ENCODE measurements at places on chromosomes 1 and 21.
A peak's percentile ranks its signal among the peaks of the same experiment; 100 is the strongest.

- DNase-seq, result no peak
These were observed 11.1 kb downstream of the TNNI3K start for GRCh38 chr1:74246315-74246714.

DNA sequence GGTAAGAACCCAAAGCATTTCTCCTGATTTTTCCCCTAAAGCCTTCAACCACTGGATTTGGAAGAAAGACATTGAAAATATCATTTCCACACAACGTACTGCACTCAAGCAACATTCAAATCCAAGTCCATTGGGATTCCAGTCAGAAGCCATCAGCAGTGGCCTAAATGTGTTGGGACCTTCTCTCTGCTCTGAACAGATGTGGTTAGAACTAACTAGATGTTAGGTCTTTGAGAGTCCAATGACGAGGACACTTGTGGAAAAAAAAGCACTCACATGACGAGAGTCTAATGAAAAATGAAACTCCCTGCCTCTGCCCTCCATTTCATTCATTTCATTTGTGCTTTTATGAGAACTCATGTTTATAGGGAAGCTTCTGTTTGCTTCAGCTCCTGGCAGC lies 382.3 kb downstream of the SIPA1L2 start:
- DNase-seq, result no peak

GRCh38 chr1:180112984-180113647 lies 41.6 kb upstream of the QSOX1 start:
- no peak for DNase-seq

DNA sequence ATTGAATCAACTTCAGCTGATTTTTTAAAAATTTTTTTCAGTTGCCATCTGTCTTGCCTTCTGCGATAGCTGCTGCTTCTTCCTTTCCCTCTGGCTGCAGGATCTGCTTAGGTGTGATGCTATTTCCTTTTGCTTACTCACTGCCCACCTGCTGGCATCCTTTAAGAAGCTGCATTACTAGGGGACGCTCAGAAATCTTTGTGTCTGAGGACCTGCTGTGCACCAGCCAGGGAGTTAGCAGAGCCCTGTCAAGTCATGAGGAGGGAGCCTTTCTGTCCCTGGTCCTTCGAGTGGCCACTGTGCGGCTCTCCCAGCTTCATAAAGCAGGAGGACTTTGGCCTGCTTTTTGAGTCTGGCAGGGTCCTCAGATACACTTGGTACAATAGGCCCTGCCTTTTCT lies 327.8 kb downstream of the USH2A start:
- no peak for DNase-seq

GRCh38 chr1:176696109-176696508 lies 233.1 kb downstream of the PAPPA2 start:
- no peak for DNase-seq

- DNase-seq, result no peak
These were observed 17.2 kb downstream of the NFASC start for GRCh38 chr1:204887846-204888245.

- no peak for DNase-seq
These were observed at the start of gene TFAP2E for GRCh38 chr1:35573198-35574124. TSS of gene TFAP2E (plus strand) at chr1:35573314. CDS start at chr1:35573578, 264 bp downstream.

DNA sequence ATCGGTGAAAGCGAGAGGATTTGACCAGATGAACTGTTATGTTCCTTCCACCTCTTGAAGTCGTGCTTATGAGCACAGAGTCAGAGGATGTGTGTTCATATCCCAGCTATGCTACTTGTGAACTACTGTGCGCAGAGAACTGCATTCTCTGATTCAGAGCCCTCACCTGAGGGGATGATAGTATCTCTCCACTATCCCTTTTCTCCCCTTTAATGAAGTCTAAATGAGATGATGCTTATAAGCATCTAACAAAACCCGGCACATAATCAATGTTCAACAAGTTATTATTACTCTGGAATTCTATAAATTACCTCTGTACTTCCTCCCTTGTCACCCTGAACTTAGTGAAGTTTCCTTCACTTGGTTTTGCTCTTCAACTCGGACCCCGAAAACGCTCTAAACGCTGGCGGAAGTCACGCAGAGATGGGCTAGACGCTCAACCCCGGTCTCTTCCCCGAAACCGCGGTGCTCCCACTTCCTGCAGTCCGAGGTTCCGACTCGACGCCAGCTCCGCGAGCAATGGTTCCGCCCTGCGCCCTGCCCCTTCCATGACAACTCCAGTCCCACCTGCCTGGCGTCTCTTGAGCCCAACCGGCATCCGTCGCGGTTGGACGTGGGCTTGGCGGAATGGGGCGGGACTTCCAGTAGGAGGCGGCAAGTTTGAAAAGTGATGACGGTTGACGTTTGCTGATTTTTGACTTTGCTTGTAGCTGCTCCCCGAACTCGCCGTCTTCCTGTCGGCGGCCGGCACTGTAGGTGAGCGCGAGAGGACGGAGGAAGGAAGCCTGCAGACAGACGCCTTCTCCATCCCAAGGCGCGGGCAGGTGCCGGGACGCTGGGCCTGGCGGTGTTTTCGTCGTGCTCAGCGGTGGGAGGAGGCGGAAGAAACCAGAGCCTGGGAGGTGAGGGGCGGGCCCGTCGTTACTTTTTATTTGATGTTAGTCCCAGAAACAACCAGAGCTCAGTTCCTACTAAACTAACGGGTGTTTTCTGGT lies at the start of gene NUF2:
Gene NUF2 (plus strand): TSS at position 644 of the 995 bp plus-strand sequence. CDS start 4,098 bp downstream, outside the sequence.
- DNase-seq, result peak; percentile 91

DNA sequence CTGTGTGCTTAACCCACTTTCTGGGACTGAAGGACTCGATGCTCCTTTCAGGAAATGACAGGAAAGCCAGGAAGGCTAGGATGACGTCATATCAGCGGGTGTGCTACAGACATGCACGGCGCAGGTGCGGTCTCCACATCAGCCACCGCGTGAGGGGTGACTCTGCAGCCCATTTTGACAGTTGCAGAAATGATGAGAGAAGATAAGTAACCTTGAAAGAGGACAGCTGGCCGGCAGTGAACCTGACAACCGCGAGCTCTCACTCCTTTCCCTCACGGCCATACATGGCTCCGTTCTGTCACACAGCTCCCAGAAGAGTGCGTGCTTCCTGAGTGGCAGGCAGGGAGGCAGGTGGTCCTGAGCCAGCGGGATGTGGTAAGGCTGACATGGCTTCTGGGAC lies 1.7 kb upstream of the KRTAP10-5 start:
- no peak for DNase-seq

- DNase-seq, result no peak
These were observed 171.6 kb upstream of the KAZN start for GRCh38 chr1:14426854-14427253.

GRCh38 chr1:109791495-109792043 lies 27.8 kb upstream of the EPS8L3 start:
- DNase-seq, result no peak

GRCh38 chr1:39149509-39149908 lies 55.0 kb upstream of the MACF1 start:
- DNase-seq, result no peak

- DNase-seq, result no peak
These were observed 1.0 kb downstream of the PDXK start for GRCh38 chr21:43719748-43720538.

All from stimulated activated CD4-positive, alpha-beta T cell treated with anti-CD3 and anti-CD28 coated beads, Interleukin-15, amount 100 ng/mL, for 1 hour (primary cell).